ENCODE measurements at places on chromosomes 4 and X. TPM values are rescaled to one million over a fixed set of nuclear protein-coding genes. Genes with fewer than 3 reads are reported as not detected.

Gene NKAP
- total RNA-seq, result 2.9 TPM

Gene KLHL13
- 5.3 TPM for total RNA-seq

Gene NUDT9
- total RNA-seq, result 21.8 TPM

Gene MUC7
- total RNA-seq, result not detected

Gene SATL1
- not detected for total RNA-seq

Gene GPC4
- 0.23 TPM for total RNA-seq

Gene HGFAC
- 65.0 TPM for total RNA-seq

Gene VCX3B
- 0.08 TPM for total RNA-seq

Gene P2RY10
- 0.25 TPM for total RNA-seq

All from liver (tissue), 10 donors.